ENCODE measurements at places on chromosomes 2 and 18. TPM values are rescaled to one million over a fixed set of nuclear protein-coding genes. Genes with fewer than 3 reads are reported as not detected.
A peak's percentile ranks its signal among the peaks of the same experiment; 100 is the strongest.

DNA sequence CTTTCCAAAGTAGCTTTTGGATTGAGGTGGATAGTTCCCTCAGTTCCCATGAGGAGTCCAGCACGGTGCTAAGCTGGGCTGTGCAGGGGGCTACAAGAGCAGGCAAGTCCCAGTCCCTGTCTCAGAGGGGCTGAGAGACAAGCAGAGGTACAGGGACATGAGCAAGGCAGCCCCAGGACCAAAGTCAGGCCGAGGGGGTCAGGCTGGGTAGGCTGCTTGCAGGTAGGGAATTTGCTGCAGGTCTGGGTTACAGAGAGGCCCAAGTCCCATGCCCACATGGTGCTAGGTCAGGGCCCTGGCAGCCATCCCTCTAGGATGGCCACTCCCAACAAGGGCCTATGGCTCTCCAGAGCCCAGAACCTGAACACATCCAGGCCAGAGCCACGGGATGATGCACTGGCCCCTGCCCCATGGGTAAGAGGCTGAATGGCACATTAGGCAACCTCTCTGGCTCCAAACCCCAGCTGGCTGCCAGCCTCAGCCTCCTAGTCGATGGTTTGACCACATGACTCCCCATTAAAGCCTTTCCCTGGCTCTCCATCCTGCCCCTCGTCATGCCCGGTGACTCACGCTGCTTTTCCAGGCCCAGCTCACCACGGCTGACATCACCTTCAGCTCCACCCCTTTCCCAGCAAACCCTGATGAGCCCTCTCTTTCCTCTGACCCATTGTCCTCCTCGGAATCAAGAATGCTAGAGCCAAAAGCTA, 83.7 kb downstream of the SDC1 start:
- DNase-seq: peak; percentile 98

- DNase-seq: no peak
Measured at GRCh38 chr18:24296276-24296675, 101.3 kb downstream of the OSBPL1A start.

Gene FOXI3
- not detected for total RNA-seq

- DNase-seq: no peak
Measured at GRCh38 chr18:11467611-11468010, 141.8 kb upstream of the SLC35G4 start.

Gene AUP1
- 194 TPM for total RNA-seq
